ENCODE measurements at places on chromosomes 7 and 10.

- no peak for DNase-seq
Measured at GRCh38 chr7:20786779-20787659, at the start of gene SP8. Gene SP8, minus strand, starts transcription at chr7:20786886. Its CDS starts 88 bp downstream, at chr7:20786798.

GRCh38 chr7:157501581-157501980 lies 164.8 kb downstream of the DNAJB6 start:
- peak; percentile 30 for DNase-seq

DNA sequence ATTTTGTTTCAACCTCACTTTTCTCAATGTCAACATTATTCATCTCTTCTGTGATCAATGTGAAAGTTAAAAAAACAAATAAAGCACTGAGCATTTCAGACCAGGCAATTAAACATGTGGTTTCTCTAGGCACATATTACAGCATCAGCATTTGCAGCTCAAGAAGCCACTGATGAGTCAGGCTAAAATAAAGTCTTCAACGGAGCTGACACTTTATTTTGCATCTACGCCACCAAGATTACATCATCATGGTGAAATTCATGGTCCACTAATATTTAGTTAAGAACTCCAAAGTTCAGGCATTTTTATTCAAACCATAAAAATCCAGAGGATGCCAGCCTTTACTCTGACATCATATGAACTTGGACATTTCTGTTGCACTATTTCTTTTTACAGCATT lies 33.0 kb downstream of the MAGI2 start:
- DNase-seq, result no peak

DNA sequence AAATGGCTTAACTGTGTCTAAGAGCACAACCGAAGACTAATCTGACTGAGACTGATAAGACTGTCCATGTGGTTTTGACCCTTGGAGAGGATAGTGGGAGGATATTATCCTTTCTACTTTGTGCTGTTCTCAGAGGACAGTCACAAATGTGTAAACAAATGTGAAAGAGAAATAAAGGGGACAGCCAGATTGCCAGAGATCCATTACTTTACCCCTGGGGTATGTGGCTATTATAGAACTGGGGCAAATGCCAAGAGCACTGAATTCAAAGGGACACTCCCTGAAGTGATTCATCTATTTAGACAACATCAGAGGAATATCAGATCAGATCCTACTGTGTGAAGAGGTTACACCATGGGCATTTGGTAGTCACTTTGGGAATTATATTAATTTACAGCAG lies 154.7 kb downstream of the RNLS start:
- DNase-seq, result no peak

DNA sequence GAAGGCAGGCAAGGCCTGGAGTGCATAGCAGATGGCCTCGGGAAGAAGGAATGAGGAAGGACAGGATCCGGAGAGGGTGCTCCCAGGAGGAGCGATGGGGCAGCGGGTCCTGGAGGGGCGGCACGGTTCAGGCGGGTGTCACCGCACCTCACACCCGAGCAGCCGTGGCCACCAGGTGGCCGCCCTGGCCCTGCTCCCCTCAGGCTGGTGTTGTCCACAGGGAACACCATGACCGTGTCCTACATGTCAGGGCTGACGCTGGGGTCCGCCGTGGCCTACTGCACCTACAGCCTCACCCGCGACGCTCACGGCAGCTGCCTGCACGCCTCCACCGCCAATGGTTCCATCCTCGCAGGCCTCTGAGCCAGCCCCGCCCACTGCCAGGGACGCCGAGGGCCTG lies 19.8 kb downstream of the SLC29A4 start:
- no peak for DNase-seq

DNA sequence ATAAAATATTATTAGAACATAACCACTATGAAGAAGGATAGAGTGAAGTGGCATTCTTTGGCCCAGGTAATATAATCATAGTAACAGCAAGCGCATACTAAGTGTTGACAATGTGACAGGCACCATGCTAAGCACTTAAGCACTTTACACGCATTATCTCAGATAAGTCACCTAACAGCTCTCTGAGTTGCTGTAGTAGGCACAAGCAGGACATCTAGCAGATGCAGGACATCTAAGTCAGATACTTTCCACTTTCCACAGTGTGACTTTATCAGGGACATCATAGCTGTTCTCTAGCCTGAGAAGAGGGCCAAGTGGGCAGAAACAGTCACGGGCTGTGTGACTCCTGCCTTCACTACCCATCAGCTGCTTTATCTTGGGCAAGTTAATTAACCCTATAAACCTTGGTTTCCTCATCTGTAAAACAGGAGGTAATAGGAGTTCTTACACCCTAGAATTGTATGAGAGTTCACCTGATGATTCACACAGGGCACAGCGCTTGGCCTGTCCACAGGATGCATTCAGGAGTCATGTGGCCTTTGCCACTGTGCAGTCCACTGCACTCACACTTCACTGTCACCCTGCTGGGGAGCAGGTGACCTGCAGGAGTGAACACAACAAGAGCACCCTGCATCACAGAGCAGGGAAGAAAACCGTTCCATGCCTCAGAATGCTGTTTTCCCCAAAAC lies 12.5 kb downstream of the LIPA start:
- no peak for DNase-seq

DNA sequence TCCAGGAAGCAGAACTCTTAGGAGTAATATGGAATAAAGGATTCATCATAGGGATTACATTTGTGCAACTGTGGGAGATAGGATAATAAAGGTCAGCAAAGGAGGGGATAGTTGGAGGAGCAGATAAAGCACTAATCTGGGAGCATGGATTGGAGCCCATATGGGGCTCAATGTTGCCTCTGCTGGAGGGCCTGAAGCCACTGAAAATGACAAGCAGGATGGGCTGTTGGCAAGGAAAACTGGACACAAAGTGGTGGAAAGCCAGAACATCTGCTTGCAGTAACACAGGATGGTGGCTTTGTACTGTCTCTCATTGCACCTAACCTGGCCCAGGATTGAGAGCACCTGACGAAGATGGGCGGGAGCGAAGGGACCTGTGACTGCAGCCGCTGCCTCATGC lies 15.0 kb upstream of the COMMD3 start:
- DNase-seq, result no peak

DNA sequence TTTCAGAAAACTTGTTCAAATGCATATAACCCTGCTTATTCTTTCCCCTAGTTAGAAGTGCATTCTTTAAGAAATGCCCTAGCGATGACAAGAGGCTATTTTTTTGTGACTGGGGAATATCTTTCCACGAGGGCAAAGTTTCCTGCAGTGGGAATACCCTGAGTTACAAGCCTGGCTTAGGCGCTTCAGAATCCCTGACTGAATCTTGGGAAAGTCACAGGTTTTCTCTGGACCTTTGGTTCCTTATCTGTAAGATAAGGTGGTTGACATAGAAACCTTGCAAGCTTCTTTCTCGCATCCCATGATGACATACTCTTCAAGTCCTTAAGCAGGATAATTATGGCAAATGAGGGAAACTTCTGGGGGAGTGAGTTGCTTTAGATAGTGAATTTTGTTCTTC lies 80.5 kb upstream of the FZD8 start:
- DNase-seq, result no peak

DNA sequence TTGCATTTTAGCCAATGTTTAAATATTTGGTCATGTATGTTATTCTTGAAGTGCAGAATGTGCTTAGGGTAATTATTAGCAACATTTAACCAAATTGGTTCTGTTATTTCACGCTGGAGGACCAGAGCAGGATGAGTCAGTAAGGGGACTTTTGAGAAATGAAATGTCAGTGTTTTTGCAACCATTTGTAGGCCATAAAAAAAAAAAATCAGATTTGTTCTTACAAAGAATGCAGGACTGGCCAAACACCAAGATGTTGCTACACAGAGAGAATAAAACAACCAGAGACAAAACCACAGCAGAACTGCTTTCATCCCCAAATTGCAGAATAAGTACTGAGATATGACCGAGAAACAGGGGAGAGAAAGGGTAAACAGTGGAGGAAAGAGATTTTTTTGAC lies 62.1 kb downstream of the TPST1 start:
- DNase-seq, result no peak

Data from T-helper 9 cell (primary cell).